Kasumi-1 (cell line): ENCODE measurements at places on chromosomes 2 and 18.

GRCh38 chr18:77099485-77100370 is 32.9 kb downstream of the MBP start:
- peak; percentile 10 for DNase-seq

GRCh38 chr2:225995796-225996461 is 596.4 kb downstream of the NYAP2 start:
- DNase-seq: no peak

DNA sequence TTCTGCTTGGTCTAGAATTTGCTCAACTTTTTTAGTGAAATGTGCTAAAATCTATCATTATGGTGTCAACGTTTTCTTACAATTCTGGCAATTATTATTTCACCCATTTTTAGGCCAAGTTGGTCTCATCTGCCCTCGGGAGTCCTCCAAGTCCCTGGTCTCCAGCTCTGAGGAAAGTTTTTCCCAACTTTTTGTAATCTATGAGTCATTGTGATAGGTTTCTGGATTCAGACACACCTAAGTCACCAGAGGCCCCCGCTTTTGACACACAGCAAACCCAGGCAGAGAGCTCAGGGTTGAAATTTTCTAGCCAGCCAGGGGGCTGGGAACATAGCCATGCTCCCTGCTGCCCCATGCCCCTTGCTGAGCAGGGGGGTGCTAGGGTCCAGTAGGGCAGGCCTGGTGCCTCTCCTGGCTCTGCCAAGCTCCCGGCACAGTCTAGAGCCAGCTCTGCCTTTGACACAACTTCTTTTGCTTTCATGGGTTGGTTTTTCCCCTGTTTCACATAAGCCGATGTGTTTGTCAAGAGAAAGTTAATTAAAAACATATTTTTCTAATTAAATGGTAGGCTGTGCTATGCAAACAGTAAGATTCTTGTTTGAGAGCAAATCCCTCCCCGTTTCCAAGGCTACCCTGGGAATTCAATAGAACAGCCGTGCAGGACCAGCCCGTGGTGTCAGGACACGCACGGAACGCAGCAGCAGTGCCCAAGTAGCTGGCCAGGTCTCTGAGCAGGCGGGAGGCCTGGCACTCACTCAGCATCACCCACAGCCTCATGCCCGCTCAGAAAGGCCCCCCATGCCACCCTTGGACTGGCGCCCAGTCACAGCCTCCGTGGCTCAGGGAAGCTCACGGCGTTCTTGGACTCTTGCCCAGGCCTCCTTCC is 25.5 kb upstream of the SNED1 start:
- no peak for DNase-seq

- no peak for DNase-seq
Measured at GRCh38 chr18:6963452-6964097, 154.0 kb downstream of the LAMA1 start.

DNA sequence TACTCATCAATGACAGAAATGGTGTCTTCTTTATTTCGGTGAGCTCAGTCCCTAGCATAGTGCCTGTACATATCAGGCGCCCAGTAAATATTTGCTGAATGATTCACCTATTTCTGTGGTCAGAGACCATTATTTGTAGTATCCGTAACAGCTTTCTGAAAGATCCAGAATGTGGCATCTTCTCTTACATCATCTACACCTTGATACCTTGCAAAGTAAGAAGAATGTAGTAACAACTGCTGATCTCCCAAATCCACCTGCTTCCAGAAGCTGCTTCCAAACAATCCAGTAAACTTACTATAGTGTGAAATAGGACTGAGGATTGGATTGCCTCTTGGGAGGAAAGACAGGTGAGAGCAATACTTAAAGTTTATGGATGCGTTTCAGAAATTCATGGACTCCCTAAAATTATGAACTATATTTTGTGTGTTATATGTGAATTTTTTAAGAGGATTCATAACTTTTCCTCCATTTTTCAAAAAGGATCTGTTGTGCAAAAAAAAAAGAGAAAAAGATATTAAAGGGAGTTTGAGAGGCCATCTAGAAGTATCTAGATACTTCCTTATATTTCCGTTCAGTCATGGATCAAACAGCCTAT is 945 bp upstream of the ASXL2 start:
- DNase-seq: no peak

- DNase-seq: peak; percentile 14
Measured at GRCh38 chr2:85706599-85707296, 12.6 kb downstream of the GNLY start.

- DNase-seq: peak; percentile 53
Measured at GRCh38 chr2:190791347-190791975, 89.2 kb upstream of the GLS start.

GRCh38 chr2:134501476-134502091 is 217.2 kb downstream of the TMEM163 start:
- DNase-seq: no peak

DNA sequence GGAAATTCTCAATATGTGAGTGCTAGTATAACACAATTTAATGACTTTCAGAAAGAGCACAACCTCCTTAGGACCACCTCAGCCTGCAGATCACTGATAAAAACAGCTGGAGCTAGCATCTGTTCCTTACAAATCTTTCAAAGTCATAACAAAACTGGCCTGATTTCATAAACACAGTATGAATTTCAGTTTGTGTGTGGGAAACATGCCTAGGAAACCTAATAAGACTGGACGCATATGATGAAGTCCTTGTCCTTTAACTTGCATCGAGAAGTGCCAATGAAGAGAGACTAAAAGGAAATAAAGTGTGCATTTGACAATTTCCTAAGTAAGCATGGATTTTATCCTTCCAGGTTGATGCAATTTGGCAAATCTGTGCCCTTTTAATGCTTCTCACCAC is 74.1 kb upstream of the KLHL14 start:
- no peak for DNase-seq

DNA sequence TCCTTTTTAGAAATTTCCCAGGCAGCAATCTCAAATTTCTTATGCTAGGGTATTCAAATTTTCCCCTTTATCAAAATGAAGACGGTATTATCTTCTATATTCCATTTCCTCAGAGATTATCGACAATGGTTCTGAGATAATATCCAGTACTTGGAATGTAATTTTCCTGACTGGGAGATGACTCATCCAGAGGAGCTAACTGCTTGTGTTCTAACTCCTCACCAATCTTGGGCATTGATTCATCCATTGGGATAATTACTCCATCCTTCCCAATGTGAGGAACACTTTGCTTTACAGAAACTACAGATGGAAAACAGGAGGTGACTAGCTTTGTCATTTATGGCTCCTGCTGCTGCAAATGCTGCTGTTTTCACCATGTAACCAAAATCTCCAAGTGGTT is 239.4 kb upstream of the LYPD1 start:
- DNase-seq: no peak

- DNase-seq: no peak
Measured at GRCh38 chr2:45872211-45872610, 220.7 kb downstream of the PRKCE start.

GRCh38 chr2:226703514-226703913 is 96.1 kb downstream of the IRS1 start:
- DNase-seq: no peak

DNA sequence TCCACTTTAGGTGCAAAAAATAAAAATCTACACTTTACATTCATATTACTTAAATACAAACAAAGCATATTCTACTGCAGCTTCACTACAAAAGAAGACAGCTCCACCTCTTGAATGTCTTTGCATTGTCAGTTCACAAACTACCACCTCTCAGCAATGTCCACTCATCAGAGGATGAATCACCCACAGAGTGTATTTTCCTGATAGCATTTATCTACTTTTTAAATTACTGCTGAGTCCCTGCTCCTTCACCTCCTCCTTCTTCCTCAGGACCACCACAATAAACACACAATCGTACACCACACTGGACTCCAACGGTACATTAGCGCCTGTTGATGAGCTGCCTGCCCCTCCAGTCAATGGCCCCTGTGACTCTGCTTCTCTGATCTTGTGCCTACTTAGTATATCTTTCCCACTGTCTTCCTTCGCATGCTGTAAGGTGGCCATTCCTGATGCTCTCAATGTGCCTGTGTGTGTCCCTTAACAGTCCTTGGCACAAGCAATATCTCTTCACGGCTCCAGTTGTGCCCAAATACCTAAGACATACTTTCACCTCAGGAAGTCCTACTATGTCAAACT is 120.9 kb downstream of the DHRS9 start:
- DNase-seq: no peak

- DNase-seq: no peak
Measured at GRCh38 chr2:119414894-119415293, 16.8 kb upstream of the TMEM37 start.

GRCh38 chr2:77484026-77484425 is 38.1 kb downstream of the LRRTM4 start:
- DNase-seq: peak; percentile 25

GRCh38 chr2:168181825-168182224 is 65.6 kb downstream of the STK39 start:
- no peak for DNase-seq

DNA sequence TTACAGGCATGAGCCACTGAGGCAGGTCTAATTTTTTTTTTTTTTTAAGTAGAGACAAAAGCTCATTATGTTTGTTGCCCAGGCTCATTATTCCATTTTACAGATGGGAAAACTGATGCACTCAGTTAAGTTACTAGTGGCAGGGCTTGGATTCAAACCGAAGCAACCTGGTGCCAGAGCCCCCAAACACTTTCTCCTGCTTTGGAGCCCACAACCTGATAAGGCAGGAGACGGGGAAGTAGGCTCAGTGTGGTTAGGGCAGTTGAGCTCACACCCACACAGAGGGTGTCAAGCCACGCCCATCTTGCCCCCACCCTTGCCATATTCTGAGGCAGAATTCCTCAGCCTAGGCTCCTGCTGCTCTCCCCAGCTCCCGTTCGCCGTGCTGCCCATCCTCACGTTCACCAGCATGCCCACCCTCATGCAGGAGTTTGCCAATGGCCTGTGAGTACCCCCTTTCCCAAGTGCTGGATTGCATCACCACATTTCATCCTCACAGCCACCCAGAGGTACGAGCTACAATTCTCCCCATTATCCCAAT is 5.8 kb upstream of the CTDSP1 start:
- no peak for DNase-seq

- DNase-seq: no peak
Measured at GRCh38 chr2:1884933-1885580, 140.7 kb upstream of the PXDN start.

DNA sequence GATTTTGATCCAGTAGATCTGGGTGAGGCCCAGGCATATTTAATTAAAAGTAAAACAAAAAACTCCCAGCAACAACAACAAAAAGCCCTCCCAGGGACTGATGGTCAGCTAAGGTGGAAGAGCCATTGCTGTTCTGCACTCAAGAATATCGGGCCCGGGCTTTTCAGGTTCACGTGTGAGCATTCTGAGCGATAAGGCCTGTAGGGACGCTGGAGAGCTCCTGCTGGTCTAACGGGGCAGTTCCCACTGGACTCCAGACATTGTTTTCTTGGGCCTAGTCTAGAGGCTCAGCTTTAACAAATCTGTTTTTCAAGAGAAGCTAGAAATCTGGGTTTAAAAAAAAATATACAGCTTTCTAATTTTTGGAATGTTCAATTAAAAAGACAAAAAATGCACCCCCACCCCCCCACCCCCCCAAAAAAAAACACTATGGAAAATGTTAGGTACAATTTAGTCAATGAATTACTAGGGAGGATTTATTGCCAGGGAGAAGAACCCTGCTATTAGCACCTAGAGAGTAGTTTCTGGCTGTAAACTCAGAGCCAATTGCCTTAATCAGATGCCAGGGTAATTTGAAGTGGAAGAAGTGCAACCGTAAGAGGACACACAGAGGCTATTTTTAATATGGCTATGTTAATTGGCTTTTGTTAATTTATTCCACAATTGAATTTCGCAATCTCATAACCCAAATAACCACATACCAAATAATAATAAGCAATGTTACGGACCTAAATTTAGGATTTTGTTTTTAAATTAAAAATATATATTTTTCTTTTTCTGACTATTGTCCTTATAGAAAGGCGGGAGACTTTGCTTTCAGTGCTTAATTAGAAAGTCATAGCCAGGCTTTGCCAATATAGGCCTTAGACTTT is 78.9 kb downstream of the MAP4K4 start:
- DNase-seq: no peak

DNA sequence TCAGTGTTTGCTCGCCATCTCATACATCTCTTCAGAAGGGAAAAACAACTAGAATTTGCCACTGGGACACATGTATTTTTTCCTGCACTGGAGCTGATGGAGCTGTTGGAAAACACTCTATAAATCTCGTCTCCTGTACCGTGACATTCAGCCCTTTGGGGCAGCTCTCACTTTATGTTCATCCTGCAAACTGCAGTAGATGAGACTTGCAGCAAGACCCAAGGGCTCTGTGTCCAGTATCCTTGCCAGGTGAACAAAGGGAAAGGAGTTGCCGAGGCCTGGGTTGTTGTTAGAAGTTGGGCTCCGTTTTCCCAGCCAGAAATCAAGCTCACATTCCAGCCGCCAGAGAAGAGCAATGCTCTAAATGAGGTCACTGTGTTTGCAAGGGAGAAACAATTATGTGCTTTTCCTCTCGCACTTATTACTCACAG is 285.1 kb downstream of the SLC4A3 start:
- DNase-seq: no peak

DNA sequence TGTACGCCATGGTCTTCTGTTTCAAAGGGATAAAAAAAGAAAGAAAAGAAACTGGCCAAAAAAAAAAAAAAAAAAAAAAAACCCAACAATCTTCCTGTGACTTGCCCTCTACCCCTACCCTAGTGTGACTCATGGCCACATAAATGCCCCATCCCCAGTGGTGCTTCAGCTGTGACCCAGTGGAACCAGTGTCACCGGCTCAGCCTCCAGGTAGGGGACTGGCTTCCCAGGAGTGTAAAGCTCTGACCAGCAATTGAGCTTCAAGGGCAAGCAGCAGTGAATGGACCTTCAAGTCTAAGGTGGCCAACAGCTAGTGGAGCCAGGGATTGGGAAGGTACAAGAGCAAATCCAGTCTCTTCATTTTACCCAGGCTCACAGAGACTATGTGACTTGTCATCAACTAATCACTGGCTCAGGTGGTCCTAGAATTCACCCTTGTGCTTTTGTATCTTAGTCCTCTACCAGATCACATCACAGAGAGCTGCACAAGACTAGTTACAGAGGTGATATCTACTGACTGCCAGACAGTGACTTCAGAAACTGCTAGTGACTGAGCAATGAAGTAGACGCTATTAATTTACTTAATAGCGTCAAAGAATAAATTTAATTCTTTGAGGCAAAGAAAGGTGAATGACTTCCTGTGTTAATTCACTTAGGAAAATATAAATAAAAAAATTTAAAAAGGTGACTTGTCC is 1.3 kb upstream of the TGFBRAP1 start:
- no peak for DNase-seq

DNA sequence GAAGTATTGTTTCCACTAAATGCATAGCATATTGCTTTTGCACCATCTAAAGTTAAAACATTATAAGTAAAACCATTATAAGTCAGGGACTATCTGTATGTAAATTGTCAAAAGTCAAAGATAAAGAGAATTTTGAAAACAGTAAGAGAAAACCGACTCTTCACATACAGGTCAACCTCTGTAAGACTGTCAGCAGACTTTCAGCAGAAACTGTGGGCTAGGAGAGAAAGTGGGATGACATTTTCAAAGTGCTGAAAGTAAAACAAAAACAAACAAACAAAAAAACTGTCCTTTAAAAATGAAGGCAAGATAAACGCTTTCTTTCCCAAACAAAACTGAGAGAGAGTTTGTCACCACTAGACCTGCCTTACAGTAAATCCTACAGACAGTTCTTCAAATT is 122.9 kb upstream of the ID2 start:
- DNase-seq: no peak

- DNase-seq: no peak
Measured at GRCh38 chr2:112622528-112622849, 23.2 kb upstream of the SLC20A1 start.

GRCh38 chr18:25279133-25279532 is 72.8 kb downstream of the ZNF521 start:
- DNase-seq: no peak
